DMS153 (cell line): ENCODE measurements at places on chromosomes 3 and 15.
A peak's percentile ranks its signal among the peaks of the same experiment; 100 is the strongest.

GRCh38 chr3:127524296-127524896 is 66.1 kb downstream of the TPRA1 start:
- peak; percentile 70 for DNase-seq

- no peak for DNase-seq
These were observed 36.3 kb downstream of the GABPB1 start for GRCh38 chr15:50318697-50319096.

DNA sequence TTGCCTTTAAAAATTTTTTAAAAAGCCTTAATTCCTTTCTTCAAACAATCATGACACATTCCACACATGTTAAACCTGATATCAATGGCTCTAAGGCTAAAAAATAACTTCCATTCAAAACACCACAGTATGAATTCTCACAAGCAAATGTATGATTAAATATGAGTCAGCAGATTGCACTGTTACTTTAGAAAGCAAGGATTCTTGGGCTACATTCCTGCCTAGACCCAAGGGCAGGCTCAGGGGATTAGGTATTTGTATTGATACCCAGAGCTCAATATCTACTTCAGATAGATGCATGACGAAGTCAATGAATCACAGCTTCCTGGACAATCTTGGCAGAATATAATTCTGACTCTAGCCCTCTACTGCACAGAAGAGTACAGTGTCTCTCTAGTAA is 65.7 kb downstream of the RARB start:
- DNase-seq = no peak

DNA sequence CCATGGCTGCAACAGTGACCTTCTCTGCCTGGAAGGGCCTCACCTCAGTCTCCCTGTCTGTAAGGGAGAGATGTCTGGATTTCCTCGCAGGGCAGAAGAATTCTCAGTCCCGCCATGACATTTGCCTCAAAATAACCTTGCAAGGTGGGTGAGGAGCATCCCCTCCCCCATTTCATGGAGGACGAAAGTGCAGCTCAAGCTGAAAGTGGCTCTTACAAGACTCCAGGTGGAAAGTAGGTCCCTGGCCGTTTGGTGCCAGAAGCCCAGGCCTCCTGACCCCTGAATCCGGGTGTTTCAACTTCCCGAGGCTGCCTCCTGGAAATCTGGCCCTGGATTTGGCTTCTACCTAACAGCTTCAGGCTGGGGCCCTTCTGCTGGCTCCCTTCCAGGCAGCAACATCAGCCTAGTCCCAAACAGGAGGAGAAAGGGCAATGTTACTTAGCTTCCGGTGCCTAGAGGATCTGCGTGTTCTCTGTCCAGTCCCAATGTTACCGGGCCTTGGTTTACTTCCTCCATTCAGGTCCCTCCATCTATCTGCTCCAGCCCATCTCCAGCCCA is 769 bp upstream of the CSPG4 start:
- no peak for DNase-seq

GRCh38 chr3:78430741-78431140 is 1337.1 kb downstream of the ROBO1 start:
- DNase-seq = no peak

- DNase-seq = no peak
These were observed 138.4 kb downstream of the FAM43A start for GRCh38 chr3:194824100-194824499.

DNA sequence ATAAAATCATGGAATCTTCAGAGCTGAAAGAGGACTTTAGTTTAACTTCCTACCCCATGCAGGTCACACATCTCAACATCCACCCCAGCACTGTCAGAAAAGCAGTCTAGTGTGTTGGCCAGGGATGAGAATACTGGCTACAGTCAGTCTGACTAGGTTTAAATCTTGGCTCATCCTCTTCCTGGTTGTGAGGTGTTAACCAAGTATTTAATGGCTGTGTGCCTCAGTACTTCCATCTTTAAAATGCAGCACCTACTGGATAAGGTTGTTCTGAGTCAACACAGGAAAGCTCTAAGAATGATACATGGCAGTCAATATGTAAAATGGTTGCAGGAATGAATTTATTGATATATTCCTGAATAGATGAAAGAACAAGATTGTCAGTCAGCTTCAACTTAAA is 3.1 kb downstream of the CFAP44 start:
- no peak for DNase-seq

GRCh38 chr3:22244761-22245521 is 493.9 kb upstream of the ZNF385D start:
- no peak for DNase-seq
